ENCODE measurements at places on chromosomes 2 and 18.

- no peak for DNase-seq
These were observed 254.6 kb upstream of the RND3 start for GRCh38 chr2:150742094-150742493.

- no peak for DNase-seq
These were observed 428.4 kb upstream of the ZEB2 start for GRCh38 chr2:144948205-144948855.

- DNase-seq, result no peak
These were observed 45.3 kb upstream of the NARS1 start for GRCh38 chr18:57666818-57667497.

GRCh38 chr2:124318913-124319312 is 293.8 kb downstream of the CNTNAP5 start:
- DNase-seq, result no peak
